ENCODE measurements at places on chromosomes 4 and X.

DNA sequence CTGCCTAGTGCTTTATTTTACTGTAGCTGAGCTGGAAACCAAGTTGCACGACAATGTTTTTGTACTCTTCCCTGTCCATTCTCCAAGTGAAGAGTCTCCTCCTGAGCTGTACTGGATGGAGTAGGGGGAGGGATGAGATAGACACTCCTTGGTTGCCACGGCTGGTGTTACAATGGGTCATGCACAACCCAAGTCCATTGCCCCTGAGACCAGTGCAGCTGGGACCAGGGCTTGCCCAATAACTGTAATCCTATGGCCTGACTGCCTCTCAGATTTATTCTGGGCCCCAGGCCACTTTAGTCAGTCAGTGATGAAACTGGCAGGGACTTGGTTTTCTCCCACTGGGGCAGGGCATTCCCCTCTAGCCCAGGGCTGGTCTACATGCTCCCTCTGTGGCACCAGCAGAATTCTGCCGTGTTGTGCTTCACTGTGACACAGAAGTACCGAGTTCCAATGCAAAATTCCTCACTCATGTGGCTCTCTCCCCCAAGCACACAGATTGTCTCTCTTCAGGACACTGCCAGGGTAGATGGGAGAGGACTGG, 203.3 kb upstream of the PCDH18 start:
- DNase-seq, result no peak

- DNase-seq, result no peak
These were observed 7.0 kb downstream of the QRFPR start for GRCh38 chr4:121373841-121374240.

DNA sequence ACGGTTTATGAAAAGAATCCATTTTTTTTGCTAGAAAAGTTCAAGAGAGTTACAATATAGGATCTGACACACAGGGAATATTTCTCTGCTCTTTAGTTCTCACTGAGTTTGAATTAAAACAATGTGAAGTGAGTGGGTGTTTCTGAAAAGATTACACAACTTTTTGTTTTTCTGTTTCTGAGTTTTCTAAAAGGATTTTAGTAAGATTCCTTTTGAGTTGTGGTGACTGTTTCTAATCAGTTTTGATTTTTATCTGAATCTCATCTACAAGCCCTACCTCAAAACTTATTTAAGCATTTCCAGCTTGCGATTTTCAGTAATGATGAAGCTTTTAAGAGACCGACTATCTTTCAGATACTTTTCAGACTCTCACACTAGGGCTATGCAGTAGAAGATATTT, 141.7 kb downstream of the GPAT3 start:
- DNase-seq, result no peak

DNA sequence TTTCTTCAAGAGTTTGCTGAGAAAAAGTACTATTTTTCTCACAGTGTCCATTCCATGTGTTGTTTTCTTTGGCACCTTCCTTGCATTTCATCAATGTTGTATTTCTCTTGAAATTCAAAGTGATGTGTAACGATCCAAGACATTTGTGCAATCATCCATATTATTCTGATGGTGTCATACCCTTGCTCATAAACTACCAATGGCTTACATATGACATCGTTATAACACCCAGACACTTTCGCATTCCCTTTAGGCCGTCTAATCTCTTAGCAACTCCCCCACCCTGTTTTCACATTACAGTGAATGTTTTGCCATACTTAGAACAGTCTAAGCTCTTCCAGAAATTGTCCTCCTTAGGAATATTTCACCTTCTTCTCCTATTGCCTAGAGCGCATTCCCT, 1779.0 kb downstream of the PCDH7 start:
- DNase-seq, result no peak

DNA sequence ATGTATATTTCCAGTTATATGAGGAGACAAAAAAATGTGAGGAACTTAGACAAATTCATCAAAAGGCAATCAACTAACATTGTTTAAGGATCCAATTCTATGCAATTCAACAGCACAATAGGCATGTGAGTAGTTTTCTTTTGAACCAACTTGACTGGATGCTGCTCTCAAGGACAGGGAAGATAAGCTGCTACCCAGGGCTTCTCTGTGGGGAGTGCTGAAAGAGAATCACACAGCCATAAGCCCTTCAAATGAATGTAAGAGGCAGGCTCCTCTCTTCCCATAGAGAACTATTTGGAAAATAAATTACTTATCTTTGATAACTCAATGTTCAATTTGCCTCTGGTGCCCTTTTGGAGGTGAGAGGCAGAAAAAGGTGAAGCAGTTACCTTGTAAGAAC, 1413.6 kb downstream of the PCDH7 start:
- DNase-seq, result no peak

- DNase-seq, result no peak
These were observed 1.3 kb upstream of the ADH7 start for GRCh38 chr4:99436462-99436861.

Data from T follicular helper cell (primary cell).